ENCODE measurements at places on chromosomes 1 and 21.

GRCh38 chr1:68199603-68200002 lies 32.7 kb downstream of the WLS start:
- no peak for DNase-seq

DNA sequence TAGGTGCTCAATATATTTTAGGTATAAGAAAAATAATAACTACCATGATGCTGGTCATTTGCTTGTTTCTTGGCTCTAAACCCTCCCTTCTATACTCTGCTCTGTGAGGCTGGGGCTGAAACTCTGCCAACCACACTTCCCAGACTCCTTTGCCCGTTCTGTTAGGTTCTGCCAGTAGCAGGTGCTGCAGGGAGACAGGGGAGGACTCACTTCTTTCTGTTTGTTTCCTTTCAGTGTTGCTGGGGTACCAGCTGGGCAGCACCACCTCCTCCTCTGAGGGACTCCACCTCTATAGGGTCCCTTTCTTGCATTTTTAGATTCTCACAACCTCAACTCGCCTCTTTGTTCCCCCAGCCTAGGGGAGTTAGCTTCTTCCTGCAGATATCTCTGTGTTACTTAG lies 17.0 kb upstream of the SH2D2A start:
- no peak for DNase-seq

GRCh38 chr1:64826991-64827390 lies 82.1 kb downstream of the RAVER2 start:
- no peak for DNase-seq

DNA sequence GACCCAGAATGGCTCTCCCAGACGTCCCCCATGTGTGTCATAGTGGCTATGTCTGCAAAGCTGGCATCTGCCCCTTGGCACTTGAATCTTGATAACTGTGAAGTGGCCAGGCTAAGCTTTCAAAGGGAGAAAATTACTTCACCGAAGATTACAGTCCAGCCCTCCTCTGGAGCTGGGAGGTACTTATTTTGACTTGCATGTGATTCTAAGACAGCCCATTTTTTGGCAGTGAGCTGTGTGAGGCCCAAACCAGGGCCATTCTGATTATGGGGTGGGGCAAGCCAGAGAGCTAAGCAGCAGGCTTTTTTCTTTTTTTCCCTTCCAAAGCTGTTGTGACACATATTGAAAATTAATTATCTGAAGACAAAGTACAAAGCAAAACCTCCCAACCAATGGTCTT lies 42.1 kb upstream of the C8B start:
- DNase-seq = no peak

DNA sequence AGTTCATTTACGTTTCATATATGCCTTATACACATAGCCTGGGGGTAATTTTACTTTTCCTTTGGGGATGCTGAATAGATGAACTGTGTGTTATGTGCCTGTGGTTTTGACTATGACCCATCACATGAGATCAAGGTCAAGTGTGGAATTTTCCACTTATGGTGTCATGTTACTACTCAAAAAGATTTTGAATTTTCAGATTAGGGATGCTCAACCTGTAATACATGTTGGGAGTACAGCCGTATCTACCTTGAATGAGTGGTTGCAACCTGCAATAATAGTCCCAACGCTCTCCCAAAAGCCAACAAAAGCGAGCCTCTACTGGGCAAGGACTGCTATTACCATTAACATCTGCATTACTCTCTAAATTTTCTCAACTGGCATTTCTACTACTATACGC lies 68.5 kb upstream of the SDC3 start:
- DNase-seq = peak; percentile 14

DNA sequence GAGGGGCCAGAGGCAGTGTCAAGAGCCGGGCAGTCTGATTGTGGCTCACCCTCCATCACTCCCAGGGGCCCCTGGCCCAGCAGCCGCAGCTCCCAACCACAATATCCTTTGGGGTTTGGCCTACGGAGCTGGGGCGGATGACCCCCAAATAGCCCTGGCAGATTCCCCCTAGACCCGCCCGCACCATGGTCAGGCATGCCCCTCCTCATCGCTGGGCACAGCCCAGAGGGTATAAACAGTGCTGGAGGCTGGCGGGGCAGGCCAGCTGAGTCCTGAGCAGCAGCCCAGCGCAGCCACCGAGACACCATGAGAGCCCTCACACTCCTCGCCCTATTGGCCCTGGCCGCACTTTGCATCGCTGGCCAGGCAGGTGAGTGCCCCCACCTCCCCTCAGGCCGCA lies at the start of gene BGLAP:
Gene BGLAP, plus strand, starts transcription at position 259 of the 400 bp plus-strand sequence. Its CDS starts 48 bp downstream, at position 307.
- DNase-seq = no peak

- no peak for DNase-seq
These were observed 36.1 kb downstream of the SLX9 start for GRCh38 chr21:44975720-44976555.

GRCh38 chr1:77336729-77337128 lies 54.9 kb downstream of the AK5 start:
- DNase-seq = no peak

DNA sequence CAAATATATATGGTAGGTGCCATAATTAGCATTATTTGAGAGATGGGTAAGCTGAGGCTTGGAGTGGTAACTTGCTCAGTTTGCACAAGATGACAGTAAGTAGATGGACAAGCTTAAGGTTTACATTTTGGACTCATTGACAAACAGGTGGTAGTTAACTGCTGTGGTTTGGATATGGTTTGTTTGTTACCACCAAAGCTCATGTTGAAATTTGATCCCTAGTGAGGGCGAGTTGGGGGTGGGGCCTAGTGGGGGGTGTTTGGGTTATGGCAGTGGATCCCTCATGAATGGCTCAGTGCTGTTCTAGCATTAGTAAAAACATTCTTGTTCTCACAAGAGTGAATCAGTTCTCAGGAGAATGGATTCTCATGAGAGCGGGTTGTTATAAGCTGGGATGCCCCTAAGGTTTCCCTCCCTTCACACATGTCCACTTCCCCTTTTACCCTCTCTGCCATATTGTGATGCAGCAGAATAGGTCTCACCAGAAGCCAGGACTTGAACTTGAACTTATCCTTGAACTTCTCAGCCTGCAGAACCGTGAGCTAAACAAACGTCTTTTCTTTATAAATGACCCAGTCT lies 6.6 kb upstream of the PRRX1 start:
- DNase-seq = no peak

GRCh38 chr1:236795757-236796667 lies 920 bp downstream of the MTR start:
- peak; percentile 76 for DNase-seq

DNA sequence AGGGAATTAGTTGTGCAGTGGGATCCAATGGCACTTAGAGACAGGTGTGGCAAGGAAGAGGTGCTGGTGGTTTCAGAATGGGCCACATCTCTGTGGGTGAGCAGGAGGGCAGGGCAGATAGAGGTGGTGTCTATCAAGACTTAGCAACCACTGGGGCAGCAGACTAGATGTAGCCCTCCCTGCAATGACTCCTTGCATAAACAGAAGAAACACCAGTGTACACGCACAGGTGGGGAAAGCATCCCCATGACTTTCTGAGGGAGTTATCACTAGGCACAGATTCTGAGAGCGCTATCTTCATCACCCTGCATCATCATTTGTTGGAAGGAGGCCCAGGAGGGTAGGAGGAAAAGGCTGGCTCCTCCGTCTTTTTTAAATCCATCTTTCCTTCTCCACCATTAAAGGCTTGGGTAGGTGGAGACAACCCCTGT lies 58.4 kb downstream of the PLXNA2 start:
- DNase-seq = no peak

DNA sequence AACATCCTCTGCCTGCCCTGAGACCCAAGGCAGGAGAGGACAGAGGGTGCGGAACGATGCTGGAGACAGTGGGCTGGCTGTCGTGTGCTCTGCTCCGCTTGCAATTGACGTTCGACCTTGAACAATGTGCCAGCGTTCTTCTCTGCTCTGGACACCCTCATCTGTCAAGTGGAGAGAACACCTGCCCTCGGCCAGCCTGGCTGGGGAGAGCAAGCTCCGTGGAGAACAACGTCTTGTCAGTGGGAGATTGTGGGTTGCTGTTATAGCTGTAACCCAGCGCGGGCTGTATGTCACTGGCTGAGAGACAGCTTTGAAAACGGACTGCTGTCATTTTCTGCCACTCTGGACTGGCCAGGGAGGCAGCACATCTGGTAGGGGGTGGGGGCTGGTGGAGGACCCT lies 14.7 kb downstream of the KIAA1614 start:
- no peak for DNase-seq

- DNase-seq = no peak
These were observed 29.2 kb downstream of the SOX13 start for GRCh38 chr1:204102029-204102611.

DNA sequence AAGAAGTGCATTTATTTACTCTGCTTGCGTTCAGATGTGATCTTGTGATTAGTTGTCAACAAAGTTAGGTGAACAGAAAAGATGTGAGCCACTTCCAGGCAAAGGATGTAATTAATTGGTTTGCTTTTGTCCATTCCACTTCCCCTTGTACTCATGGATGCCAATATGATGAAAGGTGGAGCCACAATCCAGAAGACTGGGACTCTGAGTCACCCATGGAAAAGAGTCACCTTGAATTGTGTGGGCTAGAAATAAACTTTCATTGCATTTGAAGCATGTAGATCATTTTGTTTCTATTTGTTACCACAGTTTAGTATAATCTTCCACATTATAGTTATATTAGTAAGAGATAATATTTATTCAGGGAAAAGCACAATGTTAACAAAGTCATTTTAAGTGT lies 684.2 kb downstream of the LTN1 start:
- no peak for DNase-seq

- no peak for DNase-seq
These were observed 225.4 kb downstream of the FOXD2 start for GRCh38 chr1:47663286-47663685.

DNA sequence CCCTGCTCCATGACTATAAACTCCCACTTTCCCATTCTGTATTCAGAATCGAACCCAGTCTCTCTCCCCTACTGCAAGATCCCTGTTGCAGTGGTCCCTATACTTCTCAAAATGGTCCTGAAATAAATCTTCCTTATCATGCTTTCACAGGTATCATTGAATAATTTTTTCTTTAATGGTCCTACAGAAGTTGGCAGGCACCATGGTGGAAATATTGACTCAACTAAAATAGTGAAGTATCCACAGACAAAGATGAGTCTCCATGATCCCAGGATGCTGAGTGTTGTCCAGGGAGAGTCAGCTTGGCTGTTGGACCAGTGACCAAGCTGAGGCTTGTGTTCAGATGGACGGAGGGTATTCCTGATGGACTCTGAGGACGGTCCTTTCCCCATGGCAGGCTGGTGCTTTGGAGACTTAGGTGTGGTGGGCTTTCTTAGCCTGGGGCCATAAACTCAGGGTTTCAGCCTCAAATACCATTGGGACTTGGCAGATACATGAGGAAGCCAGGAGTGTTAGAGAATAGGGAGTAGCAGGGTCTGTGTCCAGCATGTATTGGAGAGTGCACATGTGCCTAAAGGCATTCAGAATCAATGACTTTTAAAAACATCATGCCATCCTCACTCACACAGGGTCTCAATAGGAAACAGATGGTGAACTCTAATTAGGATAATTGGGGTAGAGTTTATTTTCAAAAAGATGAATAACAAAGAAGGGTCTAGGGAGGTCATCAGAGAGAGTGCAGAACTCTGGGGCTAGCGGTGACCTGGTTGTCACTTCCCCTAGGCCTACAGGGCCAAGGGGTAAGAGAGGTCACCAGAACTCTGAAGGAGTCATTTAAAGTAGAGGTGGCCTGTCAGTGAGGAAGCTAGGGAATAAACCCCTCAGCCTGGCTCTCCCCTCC lies 19.8 kb downstream of the TINAGL1 start:
- no peak for DNase-seq

DNA sequence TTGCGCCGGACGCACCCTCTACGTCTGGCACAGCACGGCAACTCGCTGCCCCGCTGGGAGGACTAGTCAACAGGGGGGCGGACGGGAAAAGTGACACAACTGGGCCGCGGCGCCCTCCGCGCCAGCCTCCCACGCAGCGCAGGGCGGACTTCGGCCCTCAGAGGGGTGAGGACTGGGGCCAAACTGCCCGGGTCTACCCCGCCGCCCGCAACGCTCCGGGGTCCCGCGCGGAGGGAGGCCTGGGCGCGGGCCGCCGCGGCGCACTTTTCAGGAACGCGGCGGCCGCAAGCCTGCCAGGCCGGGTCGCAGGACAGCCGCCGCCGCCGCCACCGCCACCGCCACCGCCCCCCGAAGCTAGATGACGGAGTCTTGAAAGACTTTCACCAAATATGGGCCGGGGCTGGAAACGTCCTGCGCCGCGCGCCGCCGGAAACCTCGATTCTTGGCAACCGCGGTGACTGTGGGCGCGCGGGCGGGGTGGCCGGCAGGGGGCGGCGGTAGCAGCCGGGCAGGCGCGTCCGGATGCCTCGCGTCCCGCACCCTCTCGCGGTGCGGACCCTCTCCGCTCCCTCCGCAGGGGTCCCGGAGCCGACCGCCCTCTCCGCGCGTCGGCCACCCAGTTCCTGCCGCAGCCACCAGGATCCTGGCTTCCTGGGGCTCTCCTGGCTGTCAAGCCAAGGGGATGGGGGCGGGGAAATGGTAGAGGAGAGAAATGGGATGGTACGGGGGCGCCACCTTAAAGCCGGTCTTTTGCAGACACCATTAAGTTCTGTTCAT lies 3.7 kb upstream of the CCN1 start:
- peak; percentile 93 for DNase-seq

DNA sequence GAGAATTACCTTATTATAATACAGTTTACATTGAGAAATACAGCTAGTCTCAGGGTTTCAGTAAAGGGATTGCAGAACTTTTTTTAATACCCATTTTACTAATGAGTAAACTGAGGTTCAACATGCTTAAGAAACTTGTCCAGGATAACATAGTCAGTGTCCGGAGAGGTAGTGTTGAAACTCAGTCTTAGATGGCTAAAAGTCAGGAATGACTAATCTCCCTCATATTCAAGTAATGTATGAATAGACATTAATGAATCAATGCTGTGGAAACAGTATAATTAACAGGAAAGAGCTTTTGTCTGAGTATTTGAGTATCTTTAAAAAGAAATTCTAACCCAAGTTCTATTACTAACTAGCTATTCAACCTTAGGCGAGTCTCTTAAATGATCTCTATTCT lies 397.6 kb downstream of the PLA2G4A start:
- DNase-seq = peak; percentile 34

- DNase-seq = peak; percentile 58
These were observed 1.2 kb downstream of the ALG14 start for GRCh38 chr1:95071539-95071938.

DNA sequence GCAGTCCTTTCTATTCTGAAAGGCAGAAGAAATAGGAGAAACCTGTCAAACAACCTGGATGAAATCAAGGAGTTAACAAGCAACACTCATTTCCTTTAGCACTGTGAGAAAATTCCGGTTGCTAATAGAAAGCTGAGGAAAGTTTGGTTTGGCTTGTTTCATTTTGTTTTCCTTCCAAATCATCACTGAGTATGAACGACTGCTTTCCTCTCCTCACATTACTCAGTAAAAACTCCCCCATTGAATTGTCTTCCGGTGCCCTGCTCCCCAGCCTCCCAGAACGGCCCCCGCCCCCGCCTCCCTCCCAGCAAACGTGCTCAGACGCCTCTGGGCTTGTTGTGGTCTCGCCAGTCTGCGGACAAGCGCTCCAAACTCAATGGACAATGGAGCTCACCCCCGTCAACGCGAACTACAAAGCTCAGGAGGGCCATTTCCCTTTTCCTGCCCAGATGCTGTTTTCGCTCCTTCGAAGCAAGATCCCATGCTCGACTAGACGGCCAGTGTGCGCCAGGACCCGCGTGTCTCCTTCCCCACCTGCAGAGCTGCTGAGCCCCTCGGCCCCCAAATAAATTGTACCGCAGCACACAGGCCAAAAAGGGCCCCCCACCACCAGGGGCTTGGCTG lies 747 bp downstream of the STX6 start:
- peak; percentile 84 for DNase-seq
